ENCODE measurements at places on chromosomes 4 and X.

DNA sequence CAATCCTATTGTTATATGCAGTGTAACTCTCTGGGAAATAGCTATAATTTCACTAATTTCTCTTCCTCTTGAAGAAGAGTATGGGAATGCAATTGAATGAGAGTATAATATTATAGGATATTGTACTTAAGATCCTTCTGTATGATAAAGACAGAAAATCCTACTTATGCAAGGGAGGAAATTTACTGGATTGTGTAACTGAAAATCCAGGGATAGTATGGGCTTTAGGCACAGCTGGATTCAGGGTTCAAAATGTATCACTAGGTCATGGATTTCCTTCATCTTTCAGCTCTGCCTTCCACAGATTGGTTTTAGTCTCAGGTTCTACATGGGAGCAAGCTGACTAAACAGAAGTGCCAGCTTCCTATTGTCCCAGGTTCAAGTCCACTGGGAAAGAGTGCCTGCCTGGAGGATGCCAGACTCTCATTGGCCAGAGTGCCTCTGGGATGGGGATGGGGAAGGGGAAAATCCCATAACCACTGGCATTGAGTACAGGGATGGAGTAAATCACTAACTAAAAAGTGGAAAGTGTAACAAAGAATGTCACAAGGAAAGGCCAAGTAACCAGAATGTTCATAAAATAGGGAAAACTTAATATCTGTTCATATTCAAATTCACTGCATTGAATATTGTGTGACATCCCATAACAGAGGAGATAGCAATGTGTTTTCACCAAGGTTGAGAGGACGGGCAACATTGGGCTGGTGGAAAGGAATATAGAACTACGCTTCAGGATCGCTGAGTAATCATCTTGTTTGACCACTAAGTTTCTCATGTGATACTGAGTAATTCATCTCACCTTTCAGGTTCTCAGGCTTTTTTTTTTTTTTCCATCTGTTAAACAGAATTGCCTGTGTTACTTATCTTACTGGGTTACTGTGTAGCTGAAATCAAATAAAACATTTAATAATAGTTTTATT is 75.7 kb downstream of the ANXA3 start:
- DNase-seq: no peak

- no peak for DNase-seq
These were observed 65.7 kb downstream of the IL21 start for GRCh38 chr4:122555216-122555615.

DNA sequence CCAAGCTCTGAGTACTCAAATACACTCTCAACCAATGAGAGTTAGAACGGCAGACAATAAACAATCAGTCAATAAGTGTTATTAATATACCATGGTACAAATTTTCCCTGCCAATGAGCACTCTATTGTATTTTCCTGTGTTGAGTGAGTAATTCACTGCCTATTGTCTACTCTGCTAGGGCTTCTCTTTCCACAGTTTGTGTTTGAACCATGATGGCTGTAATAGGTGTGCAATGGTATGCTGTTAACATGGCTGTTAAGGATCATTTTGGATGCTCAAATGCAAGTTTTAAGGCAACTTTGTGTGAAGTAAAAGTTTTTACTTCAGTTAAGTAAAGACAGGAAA is 41.2 kb downstream of the RPS6KA3 start:
- DNase-seq: no peak

GRCh38 chr4:76205476-76205875 is 8.1 kb downstream of the SCARB2 start:
- no peak for DNase-seq

DNA sequence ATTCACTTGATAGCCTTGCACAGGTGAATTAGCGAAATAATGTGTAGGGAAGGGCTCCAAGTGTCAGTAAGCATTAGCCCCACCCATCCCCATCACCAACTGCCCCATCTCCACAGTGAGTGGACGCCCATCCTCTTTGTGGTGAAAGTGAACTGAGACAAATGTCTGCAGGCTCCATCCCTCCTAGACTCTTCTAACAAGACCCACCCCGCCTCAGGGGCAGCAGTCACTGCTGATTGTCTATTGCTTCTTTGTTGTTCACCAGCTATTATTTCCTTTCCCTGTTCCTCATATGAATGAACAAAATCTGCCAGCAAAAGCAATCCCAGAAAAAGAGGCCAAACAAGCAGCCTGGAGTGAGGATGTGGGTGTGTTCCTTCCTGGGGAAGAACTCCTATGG is 96.4 kb downstream of the LDB2 start:
- no peak for DNase-seq

- no peak for DNase-seq
These were observed 702.4 kb upstream of the EPHA5 start for GRCh38 chr4:66372706-66373105.

- DNase-seq: no peak
These were observed 178.7 kb downstream of the DCTD start for GRCh38 chr4:182738283-182739047.

DNA sequence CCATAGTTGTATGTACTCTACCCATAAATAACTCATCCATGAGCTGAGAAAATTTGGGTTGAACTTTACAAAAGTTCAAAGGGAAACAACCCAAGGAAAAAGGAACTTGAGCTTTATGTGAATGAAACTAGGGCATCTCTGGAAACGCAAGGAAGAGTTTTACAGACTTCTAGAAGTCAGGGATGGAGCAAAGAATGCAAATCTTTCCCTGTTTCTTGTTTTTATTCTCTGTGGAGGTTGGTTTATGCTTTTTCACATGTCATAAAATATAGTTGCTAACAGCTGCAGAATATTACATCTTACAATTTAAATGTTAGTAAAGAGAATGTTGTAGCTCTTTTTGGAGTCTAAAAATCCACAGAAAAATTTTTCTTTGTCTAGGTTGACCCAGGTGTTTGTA is 754.1 kb downstream of the PCDH7 start:
- no peak for DNase-seq

DNA sequence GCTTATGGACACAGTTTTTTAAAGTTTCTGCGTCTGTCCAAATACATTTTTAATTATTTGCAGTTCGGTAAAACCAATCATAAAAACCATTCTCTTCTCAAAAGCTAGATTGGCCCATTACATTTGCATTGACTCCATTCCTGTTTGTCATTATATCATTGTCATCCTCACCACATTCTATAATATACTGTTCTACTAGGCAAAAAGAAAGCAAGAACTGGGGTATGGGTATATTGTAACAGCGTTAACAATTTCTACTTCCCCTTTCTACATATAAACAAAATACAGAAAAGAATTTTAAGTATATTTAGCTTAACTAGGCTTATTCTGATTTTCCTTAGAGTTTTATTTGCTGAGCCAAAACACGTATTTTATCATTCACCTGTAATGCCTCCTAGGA is 91.8 kb downstream of the RAP1GDS1 start:
- DNase-seq: no peak

DNA sequence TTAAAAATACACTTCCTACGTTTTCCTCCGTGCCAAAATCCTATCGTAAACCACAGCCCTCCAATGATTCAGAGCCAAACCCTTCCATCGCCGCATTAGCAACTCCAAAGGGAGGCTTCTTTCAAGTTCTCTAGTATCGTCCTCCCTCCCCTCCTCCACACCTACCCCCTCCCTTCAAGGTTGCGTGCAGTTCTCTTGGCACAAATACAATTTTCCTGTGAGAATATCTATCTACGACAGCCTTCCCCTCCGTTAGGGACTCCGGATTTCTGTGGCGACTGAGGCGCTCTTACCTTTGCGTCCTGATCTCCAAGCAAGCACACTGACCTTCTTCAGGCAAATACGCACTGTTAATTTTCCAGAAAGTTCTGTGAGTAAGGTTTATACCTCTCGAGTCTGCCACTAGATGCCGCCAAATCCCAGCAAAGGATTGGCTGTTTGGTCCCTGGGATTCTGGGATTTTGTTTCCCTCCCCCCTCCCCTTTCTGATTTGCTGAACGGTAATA is 1.2 kb upstream of the MORF4L2 start:
- peak; percentile 55 for DNase-seq

GRCh38 chrX:48456628-48457331 is 13.3 kb downstream of the SLC38A5 start:
- DNase-seq: no peak

GRCh38 chr4:105088110-105088879 is 58.4 kb upstream of the TET2 start:
- no peak for DNase-seq

DNA sequence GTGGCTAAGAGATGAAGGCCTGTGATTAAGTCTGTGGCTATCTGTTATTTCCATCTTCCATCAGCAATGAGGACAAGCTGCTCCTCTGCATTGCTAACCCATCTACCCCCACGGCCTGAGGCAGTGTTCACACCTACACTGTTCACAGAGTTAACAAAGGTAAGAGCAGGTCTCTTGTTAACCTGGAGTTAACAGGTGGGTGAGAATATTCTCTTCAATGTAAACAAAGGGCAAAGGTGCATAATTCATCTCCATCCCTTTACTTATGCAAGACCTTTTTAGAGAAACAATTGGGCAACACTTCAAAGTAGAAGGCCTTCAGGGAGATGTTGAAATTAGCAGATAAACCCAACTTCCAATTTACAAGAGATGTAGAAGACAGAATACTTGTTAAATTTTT is 2.8 kb downstream of the SLC35A2 start:
- DNase-seq: no peak

DNA sequence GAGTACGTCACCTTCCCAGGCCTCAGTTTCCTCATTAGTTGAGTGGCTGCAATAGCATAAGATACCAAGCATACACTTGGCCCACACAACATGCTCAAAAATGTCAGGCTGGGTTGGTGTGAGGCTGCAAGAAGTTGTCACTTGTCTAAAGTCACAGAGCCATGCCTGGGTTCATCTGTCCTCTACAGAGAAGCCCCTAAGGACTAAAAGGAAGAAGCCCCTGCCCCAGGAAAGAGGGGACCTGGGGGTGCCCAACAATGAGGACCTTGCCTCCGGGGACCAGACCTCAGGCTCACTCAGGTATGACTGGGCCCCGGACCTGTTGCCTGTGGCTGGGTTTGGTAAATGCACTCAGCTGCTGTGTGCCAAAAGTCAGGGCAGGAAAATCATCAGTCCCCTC is 82.7 kb downstream of the CRMP1 start:
- no peak for DNase-seq

GRCh38 chr4:10582059-10582686 is 102.4 kb downstream of the CLNK start:
- DNase-seq: peak; percentile 27

DNA sequence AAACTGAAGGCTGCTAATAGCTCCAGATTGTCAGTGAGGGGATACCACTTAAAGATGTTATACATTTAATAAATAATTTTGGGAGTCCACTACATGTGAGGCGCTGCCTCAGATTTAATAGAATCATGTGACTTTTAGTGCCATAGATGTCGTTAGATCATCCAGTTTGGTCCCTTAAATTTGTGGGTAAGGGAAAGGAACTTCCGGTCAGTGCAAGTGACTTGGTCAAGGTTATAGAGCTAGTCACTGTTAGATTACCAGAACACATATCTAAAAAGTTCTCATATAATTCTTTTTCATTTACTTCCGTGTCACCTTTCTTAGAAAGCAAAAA is 529 bp upstream of the UBA6 start:
- DNase-seq: peak; percentile 17

- DNase-seq: no peak
These were observed 203.9 kb upstream of the VCX3A start for GRCh38 chrX:6738518-6739470.

DNA sequence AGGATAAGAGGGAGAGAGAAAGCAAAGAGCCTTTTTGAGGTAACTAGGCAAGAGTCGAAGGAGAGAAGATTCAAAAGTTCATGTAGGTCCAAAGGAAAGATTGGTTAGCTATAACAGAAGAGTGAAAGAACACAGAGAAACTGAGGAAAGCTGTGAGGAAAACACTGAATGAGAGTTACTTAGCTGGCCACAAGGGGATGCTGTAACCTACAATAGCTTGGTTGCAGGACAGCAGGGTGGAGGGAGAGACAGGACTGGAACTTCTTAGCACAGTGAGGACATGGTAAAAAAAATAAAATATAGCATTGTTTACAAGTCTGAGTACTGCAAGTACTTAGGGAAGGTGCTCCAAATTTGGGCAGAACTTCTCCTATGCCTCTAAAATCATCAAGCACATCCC is 48.3 kb downstream of the RAI2 start:
- DNase-seq: peak; percentile 38

GRCh38 chr4:88320224-88320779 is 35.9 kb upstream of the PPM1K start:
- no peak for DNase-seq

- DNase-seq: no peak
These were observed 20.9 kb downstream of the SGMS2 start for GRCh38 chr4:107845681-107846080.

DNA sequence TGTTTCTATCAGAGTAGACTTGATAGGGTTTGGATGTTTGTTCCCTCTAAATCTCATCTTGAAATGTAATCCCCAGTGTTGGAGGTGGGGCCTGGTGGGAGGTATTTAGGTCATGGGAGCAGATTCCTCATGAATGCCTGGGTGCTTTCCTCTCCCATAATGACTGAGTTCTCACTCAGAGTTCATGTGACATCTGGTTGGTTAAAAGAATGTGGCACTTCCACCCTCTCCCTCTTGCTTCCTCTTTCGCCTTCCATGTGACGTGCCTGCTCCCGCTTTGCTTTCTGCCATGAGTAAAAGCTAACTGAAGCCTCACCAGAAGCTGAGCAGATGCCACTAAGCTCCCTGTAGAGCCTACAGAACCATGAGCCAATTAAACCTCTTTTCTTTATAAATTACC is 47.3 kb upstream of the SRPX start:
- no peak for DNase-seq

DNA sequence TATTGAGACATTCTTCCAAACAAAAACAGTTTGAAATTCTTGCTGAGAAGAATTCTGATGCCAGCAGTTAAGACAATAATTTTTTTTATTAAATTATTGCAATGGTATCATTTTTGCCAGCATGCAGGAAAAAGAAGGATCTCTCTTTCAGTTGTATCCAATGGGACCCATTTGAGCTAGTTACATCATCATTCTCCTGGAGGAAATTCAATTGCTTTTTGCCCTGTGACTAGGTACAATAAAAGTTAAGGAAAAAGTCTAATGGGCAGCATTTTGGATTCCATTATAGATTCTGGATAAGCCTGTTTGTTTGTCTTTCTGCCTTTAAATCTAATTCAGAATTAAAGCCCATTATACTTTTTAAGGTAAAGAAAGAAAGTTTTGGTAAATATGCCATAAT is 10.5 kb upstream of the FRYL start:
- no peak for DNase-seq

- peak; percentile 43 for DNase-seq
These were observed 1.1 kb downstream of the OCIAD2 start for GRCh38 chr4:48905363-48906015.

DNA sequence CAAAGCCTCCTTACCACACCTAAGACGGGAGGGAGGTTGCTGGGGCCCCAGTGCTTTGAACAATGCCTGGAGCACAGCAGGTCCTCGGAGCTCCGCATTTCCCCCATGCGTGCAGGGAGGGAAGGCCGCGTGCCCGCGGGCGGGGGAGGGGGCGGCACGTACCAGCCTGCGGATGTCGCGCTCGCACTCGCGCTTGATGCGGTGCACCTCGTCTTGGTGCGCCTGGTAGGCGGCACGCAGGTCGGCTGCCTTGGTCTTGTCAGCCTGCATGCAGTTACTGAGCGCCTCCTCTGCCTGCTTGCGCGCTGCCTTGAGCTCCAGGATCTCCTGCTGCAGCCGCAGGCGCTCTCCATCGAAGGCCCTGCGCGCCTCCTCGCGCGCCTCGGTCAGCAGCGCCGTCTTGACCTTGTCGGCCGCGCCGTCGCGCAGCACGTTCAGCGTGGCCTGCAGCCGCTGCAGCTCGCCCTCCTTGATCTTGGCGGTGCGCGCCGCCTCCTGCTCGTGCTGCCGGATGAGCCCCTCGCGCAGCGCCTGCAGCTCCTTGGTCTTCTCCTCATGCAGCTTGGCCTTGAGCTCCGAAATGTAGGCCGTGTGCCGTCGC is 87.2 kb upstream of the C4orf50 start:
- no peak for DNase-seq

GRCh38 chr4:48032721-48033120 is 16.1 kb downstream of the NIPAL1 start:
- DNase-seq: no peak

All from SK-N-SH (cell line).